Ascending aorta (tissue), 2 donors: ENCODE measurements at places on chromosomes 1 and 21. TPM values are rescaled to one million over a fixed set of nuclear protein-coding genes. Genes with fewer than 3 reads are reported as not detected.
A peak's percentile ranks its signal among the peaks of the same experiment; 100 is the strongest.

DNA sequence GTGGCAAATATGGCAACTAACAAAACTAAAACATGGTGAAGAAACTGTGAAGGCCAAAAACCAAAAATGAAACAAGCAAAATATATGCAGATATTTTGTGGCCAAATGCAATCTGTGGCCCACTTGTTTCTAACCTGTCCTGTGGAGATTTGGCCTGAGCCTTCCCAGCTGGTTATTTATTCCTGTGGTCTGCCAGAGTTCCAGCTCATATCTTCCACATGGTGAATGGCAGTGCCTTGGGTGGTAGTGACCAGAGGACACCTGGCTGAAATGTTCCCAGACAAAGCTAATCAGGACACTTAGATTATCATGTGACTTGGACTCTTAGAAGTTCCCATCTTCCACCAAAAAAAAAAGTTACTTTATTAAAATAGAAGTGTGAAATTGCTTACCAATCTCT lies 39.7 kb downstream of the RNASEL start:
- H3K27ac ChIP-seq, result no peak overlapping the region
- no peaks in the 10 kb centered on the region for H3K4me1 ChIP-seq
- H3K36me3 ChIP-seq, result no peaks in the 10 kb centered on the region
- H3K4me3 ChIP-seq, result no peak overlapping the region

- no peak for DNase-seq
- no peaks in the 10 kb centered on the region for H3K27me3 ChIP-seq
Observed at GRCh38 chr1:59693406-59693805, 121.3 kb upstream of the HOOK1 start.

DSTYK gene
- total RNA-seq, result 8.1 TPM

DNA sequence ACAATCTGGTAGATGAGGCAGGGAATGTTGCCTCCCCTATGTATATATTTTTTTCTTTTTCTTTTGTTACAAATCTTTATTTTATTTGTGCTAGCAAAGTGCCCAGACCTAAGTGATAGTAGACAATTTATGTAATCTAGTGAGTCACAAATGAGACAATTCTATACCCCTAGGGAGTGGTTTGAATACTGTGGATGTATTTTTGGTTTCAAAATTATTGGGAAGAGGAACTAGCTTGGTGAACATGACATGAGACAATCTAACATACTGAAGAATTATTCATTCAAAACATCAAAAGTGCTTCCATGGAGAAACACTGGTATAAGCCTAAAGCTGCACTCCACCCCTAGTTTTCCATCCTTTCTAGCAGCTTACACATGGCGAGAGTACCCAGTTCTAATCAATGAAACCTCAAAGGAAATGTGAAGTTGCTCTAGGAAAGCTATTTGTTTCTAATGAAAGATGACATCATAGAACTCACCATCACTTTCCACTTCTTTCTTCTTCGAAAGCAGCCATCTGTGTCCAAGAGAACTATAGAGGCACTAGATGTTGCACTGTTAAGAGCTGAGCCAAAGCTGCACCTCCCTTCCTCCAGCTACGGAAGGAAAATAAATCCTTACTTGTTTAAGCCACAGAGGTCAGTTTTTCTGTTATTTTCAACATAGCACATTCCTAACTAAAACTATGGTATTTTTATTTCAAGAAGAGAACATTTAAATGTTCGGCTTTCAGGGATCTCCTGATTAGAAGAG lies 764.6 kb downstream of the LTN1 start:
- H3K4me3 ChIP-seq, result no peak overlapping the region
- H3K27ac ChIP-seq, result no peak overlapping the region
- no peak for DNase-seq
- H3K4me1 ChIP-seq, result no peaks in the 10 kb centered on the region

- no peak overlapping the region for H3K27ac ChIP-seq
- H3K4me1 ChIP-seq, result no peaks in the 10 kb centered on the region
- no peaks in the 10 kb centered on the region for H3K27me3 ChIP-seq
Observed at GRCh38 chr1:53376041-53376461, 48.2 kb upstream of the LRP8 start.

- no peaks in the 10 kb centered on the region for H3K27me3 ChIP-seq
- no peak overlapping the region for H3K27ac ChIP-seq
- no peak for DNase-seq
- no peaks in the 10 kb centered on the region for H3K4me1 ChIP-seq
- H3K36me3 ChIP-seq, result peaks cover 92% of the 10 kb centered on the region
- H3K4me3 ChIP-seq, result no peak overlapping the region
Observed at GRCh38 chr1:235113183-235113917, 15.3 kb downstream of the TOMM20 start.

- H3K27ac ChIP-seq, result no peak overlapping the region
- H3K4me1 ChIP-seq, result no peaks in the 10 kb centered on the region
- H3K27me3 ChIP-seq, result no peaks in the 10 kb centered on the region
- no peaks in the 10 kb centered on the region for H3K36me3 ChIP-seq
Observed at GRCh38 chr1:63223426-63223825, 98.9 kb upstream of the FOXD3 start.

- no peaks in the 10 kb centered on the region for H3K4me1 ChIP-seq
- H3K27me3 ChIP-seq, result no peaks in the 10 kb centered on the region
- no peak overlapping the region for H3K4me3 ChIP-seq
- no peak overlapping the region for H3K27ac ChIP-seq
- no peaks in the 10 kb centered on the region for H3K36me3 ChIP-seq
Observed at GRCh38 chr1:60866917-60867531, 215.3 kb upstream of the NFIA start.

CD48 gene
- total RNA-seq, result not detected

- DNase-seq, result no peak
- H3K27me3 ChIP-seq, result no peaks in the 10 kb centered on the region
- H3K36me3 ChIP-seq, result no peaks in the 10 kb centered on the region
- H3K27ac ChIP-seq, result no peak overlapping the region
- H3K4me1 ChIP-seq, result no peaks in the 10 kb centered on the region
Observed at GRCh38 chr1:88659552-88659951, 24.5 kb upstream of the PKN2 start.

KIF26B gene
- not detected for total RNA-seq

DNA sequence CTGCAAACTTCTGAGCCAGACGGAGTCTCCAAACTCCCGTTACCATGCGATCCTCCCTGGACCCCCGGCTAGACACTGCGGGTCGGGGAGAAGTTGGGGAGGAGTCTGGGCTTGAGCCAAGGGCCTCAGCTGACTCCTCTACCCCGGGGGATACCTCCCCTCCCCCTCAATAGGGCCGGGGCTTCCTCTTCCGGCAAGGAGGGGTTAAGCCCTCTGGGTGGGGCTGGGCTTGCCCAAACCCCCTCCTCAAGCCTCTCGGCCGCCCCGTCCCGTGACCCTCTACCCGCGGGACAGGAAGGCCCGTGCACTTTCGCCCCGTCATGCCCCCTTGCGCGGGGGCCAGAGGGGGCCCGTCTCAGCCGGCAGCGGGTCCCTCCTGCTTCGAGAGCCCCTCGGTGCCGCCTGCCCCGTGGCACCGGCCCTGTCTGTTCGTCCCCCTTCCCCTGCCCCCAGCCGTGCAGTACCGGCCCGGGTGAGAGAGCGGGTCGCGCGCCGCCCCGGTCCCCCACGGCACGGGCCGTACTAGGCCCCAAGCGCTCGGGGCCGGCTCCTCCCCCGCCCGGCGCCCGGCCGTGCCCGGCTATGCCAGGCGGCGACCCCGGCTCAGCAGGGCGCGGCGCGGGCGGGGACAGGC lies 652 bp downstream of the ARL8A start:
- H3K27ac ChIP-seq, result peak overlapping the region; percentile 96
- peak overlapping the region; percentile 98 for H3K4me3 ChIP-seq
- peaks cover 3% of the 10 kb centered on the region for H3K4me1 ChIP-seq
- H3K36me3 ChIP-seq, result no peaks in the 10 kb centered on the region
- no peaks in the 10 kb centered on the region for H3K27me3 ChIP-seq

LMOD1 gene
- total RNA-seq, result 316 TPM

DNA sequence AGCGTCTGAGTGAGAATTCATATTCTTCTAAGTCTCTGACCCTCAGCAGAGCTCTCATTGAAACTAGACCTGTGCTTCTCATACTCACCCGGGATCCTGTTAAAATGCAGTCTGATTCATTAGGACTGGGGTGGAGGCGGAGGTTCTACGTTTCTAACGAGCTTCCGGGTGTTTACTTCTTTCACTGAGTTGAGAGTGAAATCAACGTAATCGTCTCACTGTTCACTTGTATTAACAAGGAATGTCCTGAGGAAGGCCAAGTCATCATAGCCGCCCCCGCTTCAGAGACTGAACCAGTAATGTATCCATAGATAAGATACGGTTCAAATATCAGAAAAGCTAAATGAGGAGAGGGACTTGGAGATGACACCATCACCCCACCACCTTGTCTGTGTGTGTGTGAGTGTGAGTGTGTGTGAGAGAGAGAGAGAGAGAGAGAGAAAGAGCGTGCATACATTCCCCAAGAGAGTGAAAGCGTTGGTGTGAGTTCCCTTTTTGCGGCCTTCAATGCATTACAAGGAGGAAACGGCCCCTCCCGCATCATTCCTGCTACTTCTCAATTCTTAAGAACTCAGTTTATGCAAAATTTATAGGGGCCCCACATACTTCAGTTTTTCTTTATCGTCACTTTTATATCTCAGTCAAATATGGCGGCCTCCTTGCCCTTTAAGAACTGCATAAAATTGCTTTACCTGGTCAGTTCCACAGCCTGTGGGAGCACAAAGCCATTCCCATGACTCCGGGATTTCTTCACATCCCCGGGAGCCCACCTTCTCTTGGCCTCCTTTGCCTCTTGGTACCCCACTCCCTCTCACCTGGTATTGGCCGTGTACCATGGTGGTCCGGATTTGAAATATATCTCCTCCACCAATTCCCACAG lies 19.8 kb downstream of the KMO start:
- H3K4me1 ChIP-seq, result no peaks in the 10 kb centered on the region
- H3K27me3 ChIP-seq, result no peaks in the 10 kb centered on the region
- DNase-seq, result no peak
- no peak overlapping the region for H3K27ac ChIP-seq
- no peaks in the 10 kb centered on the region for H3K36me3 ChIP-seq
- no peak overlapping the region for H3K4me3 ChIP-seq

OLIG1 gene
- not detected for total RNA-seq

GPX7 gene
- total RNA-seq, result 6.3 TPM
